ENCODE measurements at places on chromosomes 1 and 21.

- H3K4me3 ChIP-seq: no peak overlapping the region
- H3K27ac ChIP-seq: peak overlapping the region; percentile 67
- peaks cover 8% of the 10 kb centered on the region for H3K36me3 ChIP-seq
- peak; percentile 44 for DNase-seq
Observed at GRCh38 chr1:117661027-117661426, 55.2 kb downstream of the TENT5C start.

GRCh38 chr1:162003061-162003829 lies 20.4 kb downstream of the OLFML2B start:
- peaks cover 2% of the 10 kb centered on the region for H3K4me1 ChIP-seq
- H3K27ac ChIP-seq: no peak overlapping the region
- H3K4me3 ChIP-seq: no peak overlapping the region
- no peaks in the 10 kb centered on the region for H3K36me3 ChIP-seq

- no peaks in the 10 kb centered on the region for H3K36me3 ChIP-seq
- no peak overlapping the region for H3K4me3 ChIP-seq
- H3K4me1 ChIP-seq: no peaks in the 10 kb centered on the region
- H3K27me3 ChIP-seq: peaks cover 3% of the 10 kb centered on the region
Observed at GRCh38 chr1:225631021-225631663, 21.8 kb downstream of the ENAH start.

DNA sequence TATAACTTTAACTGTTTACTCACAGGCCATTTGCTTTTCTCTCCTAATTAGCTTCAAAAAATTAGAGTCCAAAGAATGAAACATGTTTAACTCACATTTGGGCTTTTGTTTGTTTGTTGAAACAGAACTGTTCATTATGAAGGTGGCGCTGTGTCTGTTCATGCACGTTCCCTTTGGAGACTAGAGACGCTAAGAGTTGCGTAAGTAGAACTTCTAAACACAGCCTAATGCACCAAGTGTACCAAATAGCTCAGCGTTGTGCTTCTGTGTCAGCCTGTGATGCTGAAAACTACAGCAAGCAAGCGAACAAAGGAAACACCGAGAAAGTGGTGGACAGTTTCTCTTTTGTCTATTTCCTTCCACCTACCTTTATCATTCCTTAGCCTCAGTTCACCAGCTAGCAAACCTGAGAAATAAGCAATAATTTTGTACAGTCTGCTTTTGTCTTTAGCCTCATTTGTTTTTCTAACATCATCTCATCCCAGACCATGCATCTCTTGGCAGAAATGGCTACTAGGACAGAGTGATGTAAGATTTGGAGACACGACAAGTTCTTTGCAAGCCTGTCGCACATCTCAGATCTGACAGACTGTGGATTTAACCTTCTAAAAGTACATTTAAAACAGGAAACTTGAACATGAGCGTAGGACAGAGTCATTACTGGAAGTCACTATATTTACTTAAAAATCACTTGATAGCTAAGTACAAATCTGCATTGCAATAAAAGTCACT lies 375.1 kb downstream of the RYR2 start:
- no peaks in the 10 kb centered on the region for H3K36me3 ChIP-seq
- no peaks in the 10 kb centered on the region for H3K27me3 ChIP-seq
- no peak overlapping the region for H3K4me3 ChIP-seq
- H3K4me1 ChIP-seq: no peaks in the 10 kb centered on the region
- DNase-seq: no peak
- no peak overlapping the region for H3K27ac ChIP-seq

- no peaks in the 10 kb centered on the region for H3K36me3 ChIP-seq
- no peak overlapping the region for H3K27ac ChIP-seq
- H3K4me3 ChIP-seq: no peak overlapping the region
Observed at GRCh38 chr1:220813013-220813412, 26.3 kb downstream of the MTARC1 start.

DNA sequence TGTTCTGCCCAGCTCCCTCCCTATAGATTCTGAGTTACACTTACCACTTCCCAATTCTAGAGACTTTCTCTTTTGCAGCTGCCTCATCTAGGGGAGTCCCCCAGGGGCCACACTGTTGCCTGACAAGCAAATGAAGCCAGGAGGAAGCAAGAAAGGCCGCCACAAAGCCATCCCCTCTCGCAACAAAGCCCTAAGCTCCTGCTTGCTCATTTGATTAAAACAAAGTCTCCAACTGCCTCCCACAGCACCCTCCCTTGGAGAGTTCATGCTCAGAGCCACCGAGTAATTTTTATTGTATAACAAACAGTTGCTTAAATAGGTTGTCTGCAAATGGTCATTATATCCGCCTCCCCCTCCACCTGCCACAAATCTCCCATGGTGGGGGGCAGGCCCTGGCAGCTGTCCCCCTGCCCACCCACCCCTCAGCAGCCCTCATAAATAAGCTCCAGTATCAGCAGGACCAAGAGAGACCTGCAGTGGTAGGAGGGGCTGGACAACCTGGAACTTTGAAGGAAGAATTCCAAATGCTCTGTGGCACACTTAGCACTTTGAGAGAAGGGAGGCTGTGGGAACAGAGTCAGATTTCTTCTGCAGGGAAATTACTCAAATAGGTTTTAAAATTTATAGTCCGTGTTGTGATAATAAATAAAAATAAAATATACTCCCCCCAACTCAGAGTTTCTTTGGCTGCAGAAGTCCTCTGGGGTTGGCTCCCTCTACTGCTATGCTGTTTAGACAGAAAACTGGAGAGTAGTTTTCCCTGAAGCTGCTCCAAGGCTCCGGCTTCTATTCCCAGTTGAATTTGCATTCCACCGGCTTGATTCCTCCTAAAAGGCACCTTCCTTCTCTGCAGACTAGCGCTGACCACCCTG lies 237.5 kb downstream of the TTLL7 start:
- no peaks in the 10 kb centered on the region for H3K27me3 ChIP-seq
- no peaks in the 10 kb centered on the region for H3K36me3 ChIP-seq
- no peak overlapping the region for H3K4me3 ChIP-seq
- no peak overlapping the region for H3K27ac ChIP-seq
- DNase-seq: peak; percentile 16

DNA sequence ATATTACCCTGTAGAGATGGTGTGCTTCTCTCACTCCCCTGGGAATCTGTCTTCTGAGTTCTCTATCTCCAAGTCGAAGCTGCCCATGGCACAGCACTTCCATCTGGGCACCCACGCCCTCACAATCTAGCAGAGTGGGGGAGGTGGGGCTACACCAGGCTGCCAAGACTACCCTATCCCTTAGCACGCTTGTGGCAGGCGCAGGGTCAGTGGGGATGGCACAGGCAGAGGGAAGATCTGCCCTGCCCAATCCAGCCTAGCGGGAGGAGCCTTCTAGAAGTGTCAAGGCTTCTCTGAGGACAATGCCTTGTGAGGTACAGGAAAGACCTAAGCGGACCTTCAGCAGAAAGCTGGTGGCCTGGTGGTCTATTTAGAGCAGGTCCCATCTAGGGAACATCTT lies 49.1 kb downstream of the DMAP1 start:
- H3K4me1 ChIP-seq: peaks cover 5% of the 10 kb centered on the region
- DNase-seq: no peak
- no peak overlapping the region for H3K27ac ChIP-seq
- H3K27me3 ChIP-seq: no peaks in the 10 kb centered on the region
- no peak overlapping the region for H3K4me3 ChIP-seq

DNA sequence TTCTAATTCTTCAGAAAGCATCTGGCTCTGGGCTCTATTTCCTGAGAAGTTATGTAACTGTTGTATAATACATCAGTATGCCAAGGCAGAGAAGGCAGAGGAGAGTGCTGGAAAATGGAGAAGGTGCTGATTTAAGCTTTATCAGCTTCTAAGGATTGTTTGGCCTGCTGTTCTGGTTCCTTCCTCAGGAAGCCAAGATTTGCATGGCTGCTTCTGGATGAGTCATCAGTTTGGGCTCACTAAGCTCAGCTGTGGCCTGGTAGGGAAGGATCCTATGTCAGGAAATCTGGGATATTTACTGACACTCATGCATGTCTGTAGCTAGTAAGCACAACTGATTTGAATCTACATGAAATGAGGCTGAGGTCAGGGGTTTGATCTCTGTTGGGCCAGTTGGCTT lies 73.2 kb upstream of the ADGRL4 start:
- H3K4me1 ChIP-seq: no peaks in the 10 kb centered on the region
- no peaks in the 10 kb centered on the region for H3K36me3 ChIP-seq
- DNase-seq: no peak
- H3K4me3 ChIP-seq: no peak overlapping the region
- H3K27me3 ChIP-seq: no peaks in the 10 kb centered on the region
- H3K27ac ChIP-seq: no peak overlapping the region

DNA sequence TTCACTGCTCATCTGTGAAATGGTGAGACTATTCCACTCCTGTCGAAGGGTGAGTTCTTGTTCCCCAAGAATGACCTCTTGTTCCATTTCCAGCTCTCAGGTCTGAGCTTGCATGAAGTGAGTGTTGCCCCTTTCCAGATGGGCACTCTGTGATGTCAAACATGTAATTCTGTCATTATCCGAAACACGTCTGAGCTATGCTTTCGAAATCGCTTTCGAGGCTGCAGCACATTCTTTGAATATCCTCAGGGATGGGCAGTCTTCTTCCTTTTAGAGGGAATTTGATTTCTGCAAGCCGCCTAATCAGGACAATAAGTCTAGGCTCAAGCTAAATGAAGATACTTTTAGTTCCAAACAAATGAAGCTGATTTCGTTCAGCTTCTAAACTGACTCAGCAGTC lies 15.1 kb downstream of the NFASC start:
- DNase-seq: no peak
- no peak overlapping the region for H3K27ac ChIP-seq
- no peaks in the 10 kb centered on the region for H3K4me1 ChIP-seq

DNA sequence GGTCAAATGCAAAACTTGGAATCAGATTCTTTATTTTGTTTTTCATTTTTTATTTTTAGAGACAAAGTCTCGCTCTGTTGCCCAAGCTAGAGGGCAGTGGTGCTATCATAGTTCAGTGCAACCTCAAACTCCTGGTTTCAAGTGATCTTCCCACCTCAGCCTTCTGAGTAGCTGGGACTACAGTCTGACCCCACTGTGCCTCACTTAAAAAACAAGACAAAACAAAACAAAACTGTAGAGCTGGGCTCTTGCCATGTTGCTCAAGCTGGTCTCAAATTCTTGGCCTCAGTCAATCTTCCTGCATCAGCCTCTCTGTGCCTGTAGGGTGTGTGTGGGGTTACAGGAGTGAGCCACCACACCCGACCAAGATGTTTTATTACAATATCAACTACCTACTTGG lies 396.0 kb upstream of the USP24 start:
- no peaks in the 10 kb centered on the region for H3K36me3 ChIP-seq
- H3K4me3 ChIP-seq: no peak overlapping the region
- H3K4me1 ChIP-seq: no peaks in the 10 kb centered on the region
- H3K27me3 ChIP-seq: peaks cover 12% of the 10 kb centered on the region
- H3K27ac ChIP-seq: no peak overlapping the region
- DNase-seq: no peak

DNA sequence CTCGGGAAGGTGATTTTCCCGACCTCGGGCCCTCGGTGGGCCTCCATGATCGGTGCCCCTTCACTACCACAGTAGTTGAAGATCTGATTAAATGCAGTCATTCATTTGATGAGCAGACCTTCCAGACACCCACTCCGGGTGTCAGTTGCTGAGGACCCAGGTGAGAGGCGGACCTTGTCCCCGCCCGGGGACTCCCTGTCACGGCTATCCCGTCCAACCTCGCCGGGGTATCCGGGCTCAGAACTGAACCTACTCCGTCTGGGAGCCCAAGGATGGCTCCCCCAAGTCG lies 22.6 kb downstream of the RNU1-3 start:
- H3K4me1 ChIP-seq: no peaks in the 10 kb centered on the region
- peaks cover 3% of the 10 kb centered on the region for H3K27me3 ChIP-seq
- H3K4me3 ChIP-seq: no peak overlapping the region
- no peaks in the 10 kb centered on the region for H3K36me3 ChIP-seq
- no peak overlapping the region for H3K27ac ChIP-seq

GRCh38 chr1:97814121-97814520 lies 106.7 kb downstream of the DPYD start:
- no peaks in the 10 kb centered on the region for H3K27me3 ChIP-seq
- peaks cover 4% of the 10 kb centered on the region for H3K4me1 ChIP-seq
- H3K4me3 ChIP-seq: no peak overlapping the region
- H3K27ac ChIP-seq: no peak overlapping the region
- no peak for DNase-seq
- peaks cover 14% of the 10 kb centered on the region for H3K36me3 ChIP-seq

DNA sequence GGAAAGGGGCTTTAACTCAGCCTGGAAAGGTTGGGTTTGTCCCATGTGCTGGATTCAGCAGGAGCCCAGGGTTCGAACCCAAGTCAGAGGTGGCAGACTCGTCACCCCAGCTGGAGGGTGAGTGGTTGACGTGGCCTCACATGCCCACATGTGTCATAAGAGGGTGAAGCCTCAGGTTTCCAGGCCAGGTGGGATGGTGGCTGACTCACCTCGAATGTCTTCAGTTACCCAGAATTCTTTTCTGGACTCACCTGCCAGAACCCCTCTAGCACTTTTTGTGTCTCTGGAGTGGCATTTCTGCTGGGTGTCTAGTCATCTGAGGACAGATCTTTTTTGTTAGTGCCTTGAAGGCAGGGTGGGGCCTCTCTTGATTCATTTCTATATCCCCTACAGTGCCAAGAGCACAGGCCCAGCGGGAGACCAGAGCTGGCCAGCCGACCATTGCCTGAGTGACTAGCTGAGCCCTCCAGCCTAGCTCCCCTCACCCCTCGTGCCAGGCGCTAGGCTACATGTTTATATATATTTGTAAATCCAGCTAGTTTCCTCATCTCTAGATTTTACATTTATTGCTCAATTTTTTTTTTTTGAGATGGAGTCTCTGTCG lies 28.1 kb downstream of the IL6R start:
- H3K27me3 ChIP-seq: no peaks in the 10 kb centered on the region
- peak; percentile 79 for DNase-seq
- no peak overlapping the region for H3K4me3 ChIP-seq
- H3K4me1 ChIP-seq: peaks cover 52% of the 10 kb centered on the region
- H3K36me3 ChIP-seq: peaks cover 45% of the 10 kb centered on the region

DNA sequence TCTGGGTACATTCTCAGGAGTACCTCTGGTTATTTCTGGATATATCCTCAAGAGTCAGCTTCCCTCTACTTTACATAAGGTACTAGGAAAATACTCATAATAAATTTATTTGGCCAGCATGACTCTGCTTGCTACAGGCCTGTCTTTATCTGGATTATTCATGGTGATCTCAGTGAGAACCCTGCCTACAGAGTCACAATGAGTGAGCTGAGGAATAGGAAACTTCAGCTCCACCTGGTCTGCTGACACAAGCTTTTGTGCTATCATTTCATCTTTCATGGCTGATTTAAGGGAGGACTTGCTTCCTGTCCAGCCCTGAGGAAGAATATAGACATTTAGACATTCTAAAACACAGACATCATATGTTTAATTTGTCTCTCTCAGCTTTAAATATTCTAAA lies 19.5 kb upstream of the SUCO start:
- no peaks in the 10 kb centered on the region for H3K27me3 ChIP-seq
- no peak for DNase-seq
- H3K4me3 ChIP-seq: no peak overlapping the region
- no peaks in the 10 kb centered on the region for H3K4me1 ChIP-seq
